NCI-H446 (cell line): ENCODE measurements at places on chromosomes 5 and 9.

- no peak for DNase-seq
Measured at GRCh38 chr9:32423371-32423770, 38.9 kb downstream of the ACO1 start.

- no peak for DNase-seq
Measured at GRCh38 chr5:141816598-141817399, 61.4 kb downstream of the PCDH1 start.

DNA sequence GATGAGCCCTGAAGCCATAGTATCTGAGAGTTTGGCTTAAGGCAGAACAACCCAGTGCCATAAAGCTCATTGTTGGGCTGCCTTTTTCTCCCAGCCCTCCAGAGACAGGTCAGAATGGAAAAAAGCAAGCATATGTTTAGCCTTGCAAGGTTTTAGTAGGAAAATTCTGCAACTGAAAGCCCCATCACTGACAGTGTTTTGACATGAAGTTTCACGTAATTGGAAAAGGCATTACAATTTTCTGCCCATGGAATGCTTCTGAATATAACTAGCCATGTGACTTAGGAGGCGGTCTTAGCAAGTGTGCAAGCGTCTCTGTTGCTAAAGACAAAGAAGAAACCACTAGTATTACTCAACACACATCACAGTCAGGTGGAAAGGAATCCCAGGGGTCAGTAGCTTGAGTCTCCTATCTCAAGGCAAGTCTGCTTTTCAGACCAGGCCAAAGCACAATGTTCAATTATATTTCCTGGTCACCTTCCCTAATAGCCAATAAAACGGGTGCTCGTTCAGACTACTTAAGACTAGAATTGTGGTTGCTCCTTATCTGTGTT, 117.6 kb downstream of the CARTPT start:
- no peak for DNase-seq

- no peak for DNase-seq
Measured at GRCh38 chr5:97131139-97131710, 11.2 kb downstream of the LIX1 start.

GRCh38 chr9:125816321-125816720, 69.1 kb downstream of the PBX3 start:
- DNase-seq = no peak

DNA sequence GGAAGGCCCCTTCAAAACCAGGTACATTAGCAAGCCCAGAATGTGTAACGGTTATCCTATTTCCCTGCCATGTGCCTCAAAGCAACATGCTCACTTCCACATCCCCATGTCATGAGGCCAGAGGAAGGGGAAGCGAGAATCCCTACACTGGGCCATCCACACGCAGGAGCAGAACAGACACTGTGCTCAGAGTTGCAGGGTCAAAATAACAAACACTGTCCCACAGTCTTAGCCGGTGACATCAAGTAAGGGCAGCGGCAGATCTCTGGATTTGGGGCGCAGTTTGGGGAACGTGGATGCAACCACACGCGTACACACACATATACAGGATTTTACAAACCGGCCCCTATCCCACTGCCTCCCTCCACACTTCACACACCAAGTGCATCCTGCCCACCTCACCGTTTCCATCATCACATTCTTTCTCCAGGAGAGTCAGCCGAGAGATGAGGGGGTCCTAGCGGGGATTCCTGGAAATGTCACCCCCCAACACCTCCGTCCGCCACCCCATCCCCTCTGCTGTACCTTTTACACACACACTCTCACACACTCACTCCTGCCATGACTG, 776 bp downstream of the APBA1 start:
- DNase-seq = no peak

DNA sequence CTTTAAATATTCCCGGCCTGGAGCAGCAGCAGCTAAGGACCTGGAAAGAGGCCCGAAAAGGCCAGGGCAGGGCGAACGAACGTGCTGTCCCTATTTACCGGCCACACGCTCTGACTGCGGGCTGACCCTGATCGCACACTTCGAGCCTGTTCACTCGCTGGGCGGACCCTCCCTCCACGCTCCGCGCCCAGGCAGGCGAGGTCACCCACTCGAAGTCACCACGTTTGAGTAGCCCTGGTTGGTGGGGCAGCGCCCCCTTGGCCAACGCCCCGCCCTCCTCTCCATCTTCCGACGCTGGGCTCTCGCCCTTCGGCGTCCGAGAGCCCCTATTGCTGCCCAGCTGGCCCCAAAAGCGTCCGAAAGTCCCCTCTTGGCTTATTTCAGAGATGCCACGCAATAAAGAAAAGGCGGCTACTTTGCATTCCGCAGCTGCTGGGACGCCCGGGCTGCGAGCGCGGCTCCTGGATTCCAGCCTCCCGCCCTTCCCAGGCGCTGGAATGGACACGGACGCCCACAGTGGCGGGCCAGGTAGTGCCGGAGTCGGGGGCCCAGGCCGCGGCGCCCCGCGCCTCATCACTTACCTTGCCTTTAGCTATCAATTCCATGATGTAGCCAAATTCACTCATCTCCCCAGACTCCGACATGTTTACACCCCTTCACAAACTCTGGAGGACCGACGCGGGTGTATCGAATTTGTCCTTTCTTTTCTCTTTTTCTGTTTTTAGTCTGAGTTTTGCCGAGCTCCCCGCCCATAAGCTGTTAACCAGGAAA, 9.9 kb upstream of the TRIM36 start:
- no peak for DNase-seq

DNA sequence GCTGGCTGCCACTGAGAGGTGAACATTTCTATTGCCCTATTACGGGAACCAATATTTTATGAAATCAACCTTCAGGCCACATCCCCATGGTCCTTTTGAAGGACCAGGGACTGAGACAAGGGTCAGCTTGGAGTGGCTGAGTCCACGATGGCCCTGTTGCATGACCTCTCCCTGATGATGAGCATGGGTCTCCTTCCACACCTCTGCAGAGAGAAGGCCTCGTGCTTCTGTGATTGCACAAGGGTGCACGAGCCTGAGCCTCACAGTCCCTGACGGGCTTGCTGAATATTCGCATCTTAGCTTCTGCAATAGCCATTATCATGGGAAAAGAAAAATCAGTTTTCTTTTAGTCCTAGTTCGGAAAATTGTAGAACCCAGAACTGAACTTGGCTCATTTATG, 255.0 kb upstream of the IRX2 start:
- DNase-seq = no peak

- DNase-seq = no peak
Measured at GRCh38 chr5:174399411-174399810, 325.0 kb upstream of the MSX2 start.

DNA sequence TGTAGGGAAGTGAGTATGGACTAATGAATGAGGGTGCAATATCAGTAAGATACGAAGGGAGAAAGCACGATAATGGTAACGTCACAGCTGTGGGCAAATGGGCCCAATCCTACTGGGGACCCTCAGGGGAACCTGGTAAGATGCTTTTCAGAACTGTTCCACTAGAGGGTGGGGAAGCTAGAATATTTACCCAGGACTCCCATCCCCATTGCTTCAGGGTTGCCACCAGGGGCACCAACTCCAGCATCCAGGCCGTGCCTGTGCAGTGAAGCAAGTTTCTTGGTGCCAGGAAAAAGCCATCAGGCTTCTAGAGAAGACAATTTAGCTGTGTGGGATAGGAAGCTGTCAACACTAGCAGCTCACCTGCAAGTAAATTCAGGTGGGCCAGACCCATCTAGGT, 409.3 kb downstream of the AGTPBP1 start:
- no peak for DNase-seq

- DNase-seq = no peak
Measured at GRCh38 chr5:175501759-175502158, 23.4 kb downstream of the SFXN1 start.

GRCh38 chr5:156893517-156893916, 43.4 kb downstream of the PPP1R2B start:
- DNase-seq = no peak

GRCh38 chr9:82606071-82606470, 456.9 kb downstream of the RASEF start:
- DNase-seq = peak; percentile 5

GRCh38 chr9:27377811-27378456, 81.0 kb upstream of the EQTN start:
- no peak for DNase-seq

GRCh38 chr5:158812408-158812807, 287.3 kb downstream of the EBF1 start:
- DNase-seq = no peak

DNA sequence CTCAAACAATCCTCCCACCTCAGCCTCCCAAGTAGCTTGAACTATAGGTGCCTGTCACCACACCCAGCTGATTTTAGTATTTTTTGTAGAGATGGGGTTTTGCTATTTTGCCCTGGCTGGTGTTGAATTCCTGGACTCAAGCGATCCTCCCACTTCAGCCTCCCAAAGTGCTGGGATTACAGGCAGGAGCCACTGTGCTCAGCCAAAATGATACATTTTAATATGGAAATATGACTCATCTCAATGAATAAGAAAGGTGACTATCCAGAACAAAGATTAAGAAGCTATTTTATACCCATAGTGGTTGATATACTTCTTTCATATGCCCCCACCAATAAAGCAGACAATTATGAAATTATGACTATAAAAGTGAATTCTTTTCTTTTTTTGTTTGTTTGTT, 166.2 kb downstream of the NFIB start:
- no peak for DNase-seq

DNA sequence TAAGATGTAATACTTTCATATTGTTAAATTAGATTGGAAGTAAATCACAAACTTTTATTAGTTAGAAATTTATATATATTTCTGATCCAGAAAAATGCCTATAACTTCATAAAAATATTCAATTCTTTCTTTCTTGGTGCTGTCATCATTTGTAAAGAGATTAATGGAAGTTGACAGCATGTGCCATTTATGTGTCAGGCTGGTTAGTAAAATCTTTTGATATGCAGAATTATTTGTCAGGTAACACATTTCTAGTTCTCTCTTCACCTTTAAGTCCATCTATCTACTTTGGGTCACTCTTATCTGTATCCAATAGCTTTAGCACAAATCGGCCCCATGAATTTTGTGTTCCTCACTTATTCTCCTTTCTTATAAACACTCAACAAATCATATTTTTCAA, 102.9 kb downstream of the ISL1 start:
- DNase-seq = no peak

DNA sequence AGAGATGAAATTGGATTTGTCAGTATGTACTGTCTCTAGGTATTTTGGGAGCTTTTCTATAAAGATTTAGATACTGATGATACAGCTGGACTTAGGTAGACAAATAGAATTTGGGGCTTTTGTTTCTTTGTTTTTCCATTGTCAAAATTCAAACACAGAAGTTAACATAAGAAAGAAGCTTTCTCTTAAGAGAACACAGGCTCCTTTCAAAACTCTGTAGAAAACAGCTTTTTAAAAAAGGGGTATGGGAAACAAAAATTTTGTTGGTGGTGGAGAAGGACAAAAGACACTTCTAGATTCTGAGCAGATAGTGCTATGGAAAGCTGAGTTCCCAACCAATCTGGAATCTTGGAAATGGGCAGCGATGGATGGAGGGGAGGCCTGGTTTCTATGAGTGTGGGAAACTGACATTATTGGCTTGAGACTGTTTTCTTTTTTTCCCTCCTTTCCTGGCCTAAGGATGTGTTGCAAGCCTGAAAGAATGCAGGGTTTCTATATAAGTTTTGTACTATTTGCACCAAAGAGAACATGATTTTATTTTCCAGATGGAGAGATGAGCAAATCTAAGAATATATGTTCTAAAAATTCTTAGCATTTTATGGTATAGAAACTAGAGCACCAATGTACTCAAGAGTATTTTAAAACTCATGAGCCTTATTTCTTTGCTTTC, 240.0 kb downstream of the PRR16 start:
- DNase-seq = no peak

GRCh38 chr9:111597852-111598732, 1.4 kb downstream of the PTGR1 start:
- peak; percentile 18 for DNase-seq

GRCh38 chr9:33304362-33304761, 14.0 kb downstream of the NFX1 start:
- DNase-seq = no peak

DNA sequence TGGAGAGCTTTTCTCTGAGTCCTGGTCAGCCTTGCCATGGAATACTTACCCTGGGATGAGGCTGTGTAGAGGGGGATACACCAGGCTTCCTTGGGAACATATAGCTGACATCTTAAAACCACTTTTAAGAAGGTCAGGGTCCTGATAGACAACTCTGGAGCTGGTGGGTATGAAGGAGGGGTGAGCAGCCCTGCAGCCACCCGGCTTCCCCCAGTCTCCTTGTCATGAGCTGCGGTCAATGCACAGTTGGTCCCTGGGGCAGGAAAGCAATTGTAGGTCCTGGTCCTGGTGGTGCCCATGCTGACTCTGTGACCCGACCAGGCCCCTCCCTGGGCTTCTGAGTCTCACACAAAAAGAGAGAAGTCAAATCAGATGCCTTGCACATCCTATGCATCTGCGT, 63.6 kb downstream of the MRPL36 start:
- DNase-seq = no peak

DNA sequence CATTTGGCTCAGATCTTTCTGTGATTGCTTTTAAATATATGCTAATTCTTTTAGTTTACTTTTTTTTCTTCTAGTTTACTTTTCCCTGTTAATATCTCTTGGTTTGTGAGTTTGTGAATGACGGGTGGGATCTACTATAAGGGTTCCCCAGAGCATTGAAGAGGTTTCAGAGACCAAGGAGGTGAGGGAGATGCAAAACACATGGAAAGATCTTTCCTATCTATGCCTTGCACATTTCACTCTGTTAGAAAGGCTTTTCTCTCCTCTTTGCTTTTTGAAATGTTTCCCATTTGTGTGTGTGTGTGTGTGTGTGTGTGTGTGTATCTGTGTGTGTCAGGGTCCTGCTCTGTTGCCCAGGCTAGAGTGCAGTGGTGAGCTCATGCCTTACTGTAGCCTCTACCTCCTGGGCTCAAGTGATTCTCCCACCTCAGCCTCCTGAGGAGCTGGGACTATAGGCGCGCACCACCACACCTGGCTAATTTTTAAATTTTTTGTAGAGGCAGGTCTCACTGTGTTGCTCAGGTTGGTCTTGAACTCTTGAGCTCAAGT, 50.7 kb downstream of the CNTLN start:
- DNase-seq = no peak

GRCh38 chr9:93950619-93951601, 4.2 kb downstream of the BARX1 start:
- DNase-seq = no peak

- no peak for DNase-seq
Measured at GRCh38 chr9:121984726-121985402, 108.2 kb downstream of the TTLL11 start.

- no peak for DNase-seq
Measured at GRCh38 chr9:20244271-20244670, 378.0 kb downstream of the MLLT3 start.

- DNase-seq = no peak
Measured at GRCh38 chr9:92954049-92954861, 6.9 kb downstream of the FGD3 start.

GRCh38 chr9:115591584-115591984, 473.6 kb upstream of the TNC start:
- peak; percentile 8 for DNase-seq
